Amniotic stem cell (primary cell): ENCODE measurements at places on chromosomes 12 and 14.

GRCh38 chr14:54133896-54134295 is 177.3 kb upstream of the BMP4 start:
- no peak for DNase-seq

DNA sequence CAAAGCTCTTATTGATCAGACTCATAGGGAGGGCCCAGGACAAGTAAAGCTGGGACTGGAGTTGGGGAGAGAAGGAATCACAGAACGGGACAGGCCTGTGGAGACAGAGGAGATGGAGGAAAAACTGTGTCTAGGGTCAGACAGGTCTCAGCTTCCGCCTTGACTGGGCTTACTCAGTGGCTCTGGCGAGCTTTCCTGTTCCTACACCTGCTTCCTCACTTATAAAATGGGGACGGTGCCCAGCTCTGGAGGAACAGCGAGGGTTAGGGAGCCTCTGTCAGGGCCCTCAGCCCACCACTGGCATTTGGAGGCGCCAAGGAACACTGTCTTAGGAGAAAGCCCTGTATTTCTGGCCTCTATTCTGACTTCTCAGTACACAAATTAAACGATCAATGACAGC is 34.7 kb downstream of the SETD3 start:
- DNase-seq: no peak

DNA sequence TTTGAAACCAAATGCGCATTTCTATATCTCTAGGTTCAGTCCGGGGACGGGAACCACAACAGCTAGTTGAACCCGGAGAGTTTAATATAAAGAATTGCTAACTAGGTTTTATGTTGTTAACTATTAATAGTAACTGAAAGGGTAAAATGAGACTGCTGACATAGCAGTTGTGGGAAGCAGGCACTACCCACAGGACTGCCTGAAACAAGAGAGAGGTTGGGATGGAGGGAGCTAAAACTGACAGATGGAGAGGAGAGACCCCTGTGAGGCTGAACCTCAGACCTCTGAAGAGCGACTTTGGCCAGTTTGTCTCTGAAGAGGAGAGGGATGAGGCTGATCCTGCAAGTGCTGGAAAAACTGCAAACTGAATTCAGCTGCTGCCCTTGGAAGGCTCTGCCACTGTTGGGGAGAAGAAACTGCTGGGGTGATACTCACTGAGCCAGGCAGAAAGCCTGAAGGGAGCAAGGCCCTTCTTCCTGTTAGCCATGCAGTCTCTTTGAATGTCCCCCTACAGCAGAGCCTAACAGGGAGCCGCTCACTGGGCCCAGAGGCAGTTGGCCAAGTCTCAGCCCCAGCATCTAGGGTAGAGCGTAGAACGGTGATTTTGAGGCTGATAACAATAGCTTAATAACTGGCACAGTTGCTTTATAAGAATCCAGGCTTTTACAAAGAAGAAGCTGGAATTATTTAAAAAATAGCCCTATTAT is 172.2 kb downstream of the NPAS3 start:
- DNase-seq: no peak

- no peak for DNase-seq
Measured at GRCh38 chr14:34851395-34851794, 23.8 kb downstream of the BAZ1A start.

DNA sequence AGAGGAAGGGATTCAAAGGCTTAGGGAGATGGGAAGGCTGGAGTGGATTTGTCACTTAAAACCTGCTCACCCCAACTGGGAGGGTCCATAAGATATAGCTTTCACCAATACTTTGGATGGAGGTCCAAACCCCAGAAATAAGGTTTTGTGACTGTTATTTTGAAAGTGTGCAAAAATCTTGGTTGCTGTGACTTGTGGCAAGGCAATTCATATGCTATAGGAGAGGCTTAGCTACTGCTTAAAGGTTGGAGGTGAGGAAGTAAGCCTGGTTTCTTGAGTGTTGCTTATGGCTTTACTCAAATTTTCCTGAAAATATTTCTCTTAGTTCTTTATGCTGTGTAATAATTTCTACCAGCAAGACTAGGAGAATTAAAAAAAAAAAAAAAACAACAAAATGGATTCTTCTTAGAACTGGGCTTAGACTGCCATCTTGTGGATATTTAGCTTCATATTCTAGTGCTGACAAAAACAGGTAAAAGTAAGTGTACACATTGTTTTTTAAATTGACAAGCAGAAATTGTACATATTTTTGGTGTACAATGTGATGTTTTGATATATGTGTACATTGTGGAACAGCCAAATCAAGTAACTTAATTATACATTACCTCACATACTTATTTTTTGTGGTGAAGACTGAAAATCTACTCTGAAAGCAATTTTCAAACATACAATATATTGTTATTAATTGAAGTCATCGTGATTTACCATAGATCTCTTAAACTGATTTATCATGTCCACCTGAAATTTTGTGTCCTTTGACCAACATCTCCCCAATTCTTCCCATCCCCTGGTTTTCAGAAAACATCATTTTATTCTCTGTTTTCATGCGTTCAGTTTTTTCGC is 23.0 kb downstream of the PDE6H start:
- DNase-seq: peak; percentile 34

- no peak for DNase-seq
Measured at GRCh38 chr12:31298922-31299321, 27.0 kb downstream of the SINHCAF start.

DNA sequence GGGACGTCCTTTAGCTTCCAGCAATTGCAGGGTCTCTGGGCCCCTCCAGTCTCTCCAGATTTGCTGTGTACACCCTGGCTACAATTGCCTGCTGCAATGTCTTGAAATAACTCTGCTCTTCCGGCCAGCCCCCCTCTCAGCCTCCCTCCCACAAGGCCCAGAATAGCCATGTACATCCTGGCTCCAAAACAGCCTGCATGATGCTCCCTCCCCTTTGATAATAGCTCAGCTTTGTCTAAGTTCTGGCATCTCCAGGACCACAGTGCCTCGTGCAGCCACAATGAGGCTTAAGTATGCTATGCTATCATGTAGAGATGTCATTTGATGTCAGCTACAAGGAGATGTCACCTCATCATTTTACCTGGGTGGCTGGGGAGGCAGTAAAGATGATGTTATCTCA is 74.6 kb downstream of the SRRM4 start:
- DNase-seq: no peak

DNA sequence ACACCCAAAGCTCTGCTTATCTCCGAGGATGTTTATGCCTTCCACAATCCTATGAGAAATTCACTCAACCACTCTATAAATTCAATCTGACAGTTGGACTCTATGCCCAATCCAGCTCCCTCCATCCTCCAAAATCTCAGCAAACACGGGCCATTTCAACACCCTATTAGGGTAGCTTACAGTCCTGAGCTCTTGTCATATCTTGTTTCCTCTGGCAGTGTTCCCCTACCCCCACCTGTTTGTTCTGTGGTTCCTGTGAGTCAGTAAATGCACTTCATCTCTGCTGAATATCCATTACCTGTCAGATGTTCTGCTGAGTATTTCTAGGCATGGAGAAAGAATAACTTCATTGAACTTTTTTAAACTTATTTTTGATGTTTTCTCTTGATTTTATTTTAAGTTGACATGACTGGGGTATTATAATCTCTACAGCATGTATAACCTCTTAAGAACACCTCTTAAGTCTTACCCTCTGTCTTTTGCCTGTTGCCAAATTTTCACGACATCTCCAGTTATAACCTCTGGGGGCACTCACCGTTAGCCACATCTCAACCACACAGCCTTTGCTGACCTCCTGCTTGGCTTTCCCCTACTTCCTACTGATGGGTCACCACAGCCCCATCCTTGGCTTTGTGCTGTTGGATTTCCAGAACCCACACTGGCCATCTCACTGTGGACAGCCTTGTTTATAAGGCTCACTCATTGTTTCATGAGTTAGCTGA is 317.0 kb upstream of the TMPO start:
- DNase-seq: no peak

DNA sequence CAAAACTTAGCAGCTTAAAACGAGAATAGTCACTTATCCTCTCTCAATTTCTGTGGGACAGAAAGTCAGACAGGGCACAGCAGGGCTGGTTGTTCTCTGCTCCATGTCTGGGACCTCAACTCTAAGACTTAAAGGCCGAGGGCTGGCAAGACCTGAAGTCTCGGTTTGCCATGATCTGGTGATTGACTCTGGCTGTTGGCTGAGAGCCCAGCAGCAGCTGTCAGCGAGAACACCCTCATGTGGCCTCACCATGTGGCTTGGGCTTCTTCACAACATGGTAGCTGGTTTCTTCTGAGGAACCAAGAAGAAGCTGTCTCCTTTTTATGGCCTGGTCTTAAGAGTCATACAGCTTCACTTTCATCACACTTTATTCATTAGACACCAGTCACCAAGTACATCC is 1.7 kb upstream of the VASH1 start:
- no peak for DNase-seq

DNA sequence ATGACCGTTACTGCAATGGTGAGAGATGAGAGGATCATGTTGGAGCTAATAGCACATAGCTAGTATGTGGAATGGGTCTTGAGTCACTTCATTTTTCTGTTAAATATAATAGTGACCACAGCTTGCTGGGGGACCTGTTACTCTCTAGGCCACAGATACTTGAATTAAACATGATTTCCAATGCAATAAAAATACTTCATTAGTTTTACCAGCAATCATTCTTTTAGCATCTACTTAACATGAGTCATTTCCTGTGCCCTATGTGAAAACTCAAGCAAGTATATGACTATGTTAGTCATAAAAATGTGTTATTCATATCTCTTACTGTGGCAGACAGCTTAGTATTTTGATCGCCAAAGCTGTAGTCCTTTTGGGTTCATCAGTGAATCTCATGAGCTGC is 798.8 kb downstream of the SLC16A7 start:
- peak; percentile 36 for DNase-seq

GRCh38 chr12:90999966-91000365 is 4.8 kb downstream of the EPYC start:
- DNase-seq: no peak

DNA sequence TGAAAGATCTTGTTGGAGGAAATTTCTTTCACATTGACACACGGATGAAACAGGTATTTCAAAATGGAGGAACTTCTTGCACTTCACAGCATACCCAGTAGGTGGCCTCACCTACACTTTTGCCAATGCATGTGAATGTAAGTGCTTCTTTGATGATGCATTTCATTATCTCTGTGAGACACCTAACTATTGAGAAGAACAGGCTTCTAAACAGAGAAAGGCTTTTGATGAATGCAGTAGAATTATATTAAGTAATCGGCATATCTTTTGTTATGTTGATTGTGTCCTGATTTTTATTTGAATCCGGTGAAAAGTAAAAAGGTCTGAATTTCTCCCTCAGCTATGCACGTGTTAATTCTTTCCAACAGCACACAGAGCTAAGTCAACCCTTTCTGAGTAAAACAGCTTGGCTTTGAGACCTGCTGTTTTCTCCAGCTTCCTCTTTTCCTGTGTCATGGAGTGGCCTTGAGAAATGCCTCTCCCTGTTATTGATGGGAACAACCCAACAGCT is 399.0 kb downstream of the NAV3 start:
- no peak for DNase-seq

GRCh38 chr12:132154941-132155770 is 10.9 kb downstream of the NOC4L start:
- no peak for DNase-seq

DNA sequence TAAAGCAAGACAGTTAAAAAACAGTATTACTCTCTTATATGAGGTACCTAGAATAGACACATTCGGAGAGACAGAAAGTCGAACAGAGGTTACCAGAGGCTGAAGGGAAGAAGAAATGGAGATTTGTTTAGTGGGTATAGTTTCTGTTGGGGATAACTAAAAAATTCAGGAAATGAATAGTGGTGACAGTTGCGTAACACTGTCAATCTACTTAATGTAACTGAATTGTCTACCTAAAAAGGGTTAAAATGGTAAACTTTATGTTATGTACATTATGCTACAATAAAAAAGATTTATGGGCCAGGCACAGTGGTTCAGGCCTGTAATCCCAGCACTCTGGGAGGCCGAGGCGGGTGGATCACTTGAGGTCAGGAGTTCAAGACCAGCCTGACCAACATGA is 30.6 kb upstream of the SLC6A13 start:
- DNase-seq: no peak

DNA sequence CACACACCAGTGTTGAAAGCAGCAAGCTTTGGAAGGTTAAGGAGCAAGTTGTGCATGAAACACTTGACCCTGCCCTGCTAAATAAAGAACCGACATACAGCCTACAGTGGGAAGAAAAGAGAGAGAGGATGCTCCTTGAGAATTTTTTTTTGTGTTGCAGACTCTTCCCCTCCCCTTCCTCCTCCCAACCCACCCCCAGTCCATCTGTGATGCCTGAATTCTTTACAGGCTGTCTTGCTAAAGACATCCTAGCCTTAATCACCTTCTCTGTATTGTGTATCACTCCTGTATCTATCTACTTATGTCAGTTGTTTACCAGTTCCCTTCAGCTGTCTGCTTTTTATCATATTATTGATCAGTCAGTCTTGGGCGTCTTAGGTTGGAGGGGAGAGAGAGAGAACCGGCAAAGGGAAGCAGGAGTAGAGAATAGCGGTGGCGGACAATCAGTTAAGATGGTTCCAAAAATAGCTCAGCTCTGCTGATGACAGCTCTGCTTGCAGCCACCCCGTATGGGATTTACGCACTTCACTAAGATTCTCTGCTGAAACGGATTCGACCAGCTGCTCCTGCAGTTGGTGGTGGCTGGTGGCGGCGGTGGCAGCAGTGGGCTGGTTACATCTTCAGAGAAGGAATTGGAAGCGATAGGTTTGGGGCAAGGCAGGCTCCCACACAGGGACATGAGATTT is 664.7 kb downstream of the NRXN3 start:
- no peak for DNase-seq

- no peak for DNase-seq
Measured at GRCh38 chr12:87756721-87757120, 272.5 kb downstream of the C12orf50 start.

DNA sequence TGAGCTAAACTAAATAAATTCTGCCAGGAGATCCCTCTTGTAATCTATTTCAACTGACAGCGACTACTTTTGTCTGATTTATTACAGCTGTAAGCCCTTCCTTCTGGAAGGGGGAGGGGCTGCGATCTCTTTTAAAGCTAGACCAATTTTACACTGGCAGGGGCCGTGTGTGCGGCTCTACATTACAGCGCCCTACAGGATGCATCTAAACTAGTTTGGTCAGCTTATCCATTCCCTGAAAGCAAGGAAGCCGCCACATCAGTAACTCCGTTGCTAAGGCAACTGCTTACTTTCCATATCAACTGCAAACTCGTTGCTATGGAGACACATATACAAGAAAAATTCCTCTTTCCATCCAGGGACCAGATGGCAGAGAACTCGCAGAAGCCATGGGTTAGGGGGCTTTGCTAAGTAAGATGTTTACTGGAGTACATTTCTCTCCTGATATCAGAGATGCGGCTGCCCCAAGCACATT is 17.4 kb downstream of the FOXN3 start:
- DNase-seq: peak; percentile 77
